ENCODE measurements at places on chromosomes 2 and 18. TPM values are rescaled to one million over a fixed set of nuclear protein-coding genes. Genes with fewer than 3 reads are reported as not detected.
A peak's percentile ranks its signal among the peaks of the same experiment; 100 is the strongest.

DNA sequence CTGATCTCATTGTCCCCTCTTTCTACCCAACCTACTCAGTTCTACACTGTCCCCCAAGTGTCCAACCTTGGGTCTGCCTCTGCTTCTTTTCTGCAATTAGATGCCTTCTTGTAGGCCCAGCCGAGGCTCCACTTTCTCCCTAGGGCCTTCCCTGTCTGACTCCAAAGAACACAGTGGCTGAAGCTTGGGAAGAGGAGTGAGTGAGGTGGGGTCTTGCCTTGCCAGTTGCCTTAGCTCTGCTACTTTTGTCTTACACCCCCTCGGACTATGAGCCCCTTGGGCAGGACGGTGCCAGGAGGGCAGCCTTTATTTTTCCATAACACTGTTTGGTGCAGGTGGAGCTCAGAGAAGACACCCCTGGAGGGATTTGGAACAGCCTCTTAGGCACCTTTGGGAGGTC lies 345.1 kb downstream of the CYP26B1 start:
- DNase-seq, result no peak

DNA sequence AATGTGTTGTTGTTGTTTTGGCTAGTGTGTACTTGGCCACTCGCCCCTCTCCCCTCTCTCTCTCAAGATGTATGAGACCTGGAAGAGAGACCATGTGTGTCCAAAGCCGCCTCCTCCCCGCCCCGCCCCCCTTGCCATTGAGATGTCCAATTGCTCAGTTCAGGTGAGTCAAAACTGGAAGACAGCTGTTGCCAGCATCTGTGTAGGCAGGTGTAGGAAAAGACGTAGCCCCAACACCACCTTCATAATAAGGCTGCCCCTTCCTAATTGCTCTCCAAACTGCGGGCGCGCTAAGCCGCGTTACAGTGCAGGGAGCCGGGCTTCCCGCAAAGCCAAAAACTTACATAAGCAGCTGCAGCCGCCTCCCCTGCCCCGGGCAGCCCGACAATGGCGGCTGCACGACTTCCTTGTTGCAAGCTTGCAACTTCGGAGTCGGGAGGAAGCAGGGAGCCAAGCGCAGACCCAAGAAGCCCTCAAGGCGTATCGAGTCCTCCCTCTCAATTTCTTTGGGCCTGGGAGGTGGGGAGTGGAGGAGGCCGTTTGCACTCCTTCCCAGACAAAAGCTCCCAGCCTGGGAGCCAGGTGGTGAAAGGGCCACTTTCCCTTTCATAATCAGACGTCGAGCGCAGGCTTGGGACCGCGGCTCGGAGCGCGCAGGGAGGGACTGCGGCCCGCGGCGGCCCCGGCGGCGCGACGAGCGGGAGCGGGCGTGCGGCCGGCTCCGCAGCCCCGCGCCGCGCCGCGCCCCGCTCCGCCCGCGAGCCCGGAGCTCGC lies 882 bp downstream of the ZBTB14 start:
- DNase-seq, result peak; percentile 30

- DNase-seq, result no peak
Measured at GRCh38 chr2:118114863-118115262, 26.6 kb downstream of the INSIG2 start.

- DNase-seq, result peak; percentile 20
Measured at GRCh38 chr2:216017365-216017764, 4.0 kb upstream of the MREG start.

DNA sequence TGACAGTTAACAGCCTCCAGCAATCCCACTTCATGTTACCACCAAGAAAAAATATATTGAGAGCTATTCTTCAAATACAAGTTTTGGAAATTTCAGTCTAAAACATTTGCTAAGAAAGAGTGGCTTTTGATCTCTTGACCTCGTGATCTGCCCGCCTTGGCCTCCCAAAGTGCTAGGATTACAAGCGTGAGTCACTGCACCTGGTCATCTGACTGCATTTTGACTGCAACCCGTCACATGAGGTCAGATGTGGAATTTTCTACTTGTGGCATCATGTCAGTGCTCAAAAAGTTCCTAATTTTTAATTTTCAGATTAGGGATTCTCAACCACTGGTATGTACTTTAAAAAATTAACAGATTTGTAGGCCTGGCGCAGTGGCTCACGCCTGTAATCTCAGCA lies 9.1 kb upstream of the CLK1 start:
- DNase-seq, result no peak

GRCh38 chr18:29154196-29154757 lies 977.3 kb upstream of the CDH2 start:
- peak; percentile 44 for DNase-seq

GRCh38 chr18:79491081-79491551 lies 95.4 kb downstream of the NFATC1 start:
- DNase-seq, result no peak

GRCh38 chr2:54063967-54064535 lies 51.4 kb upstream of the ACYP2 start:
- DNase-seq, result no peak

GRCh38 chr2:15846626-15847025 lies 93.7 kb upstream of the MYCN start:
- DNase-seq, result no peak

DNA sequence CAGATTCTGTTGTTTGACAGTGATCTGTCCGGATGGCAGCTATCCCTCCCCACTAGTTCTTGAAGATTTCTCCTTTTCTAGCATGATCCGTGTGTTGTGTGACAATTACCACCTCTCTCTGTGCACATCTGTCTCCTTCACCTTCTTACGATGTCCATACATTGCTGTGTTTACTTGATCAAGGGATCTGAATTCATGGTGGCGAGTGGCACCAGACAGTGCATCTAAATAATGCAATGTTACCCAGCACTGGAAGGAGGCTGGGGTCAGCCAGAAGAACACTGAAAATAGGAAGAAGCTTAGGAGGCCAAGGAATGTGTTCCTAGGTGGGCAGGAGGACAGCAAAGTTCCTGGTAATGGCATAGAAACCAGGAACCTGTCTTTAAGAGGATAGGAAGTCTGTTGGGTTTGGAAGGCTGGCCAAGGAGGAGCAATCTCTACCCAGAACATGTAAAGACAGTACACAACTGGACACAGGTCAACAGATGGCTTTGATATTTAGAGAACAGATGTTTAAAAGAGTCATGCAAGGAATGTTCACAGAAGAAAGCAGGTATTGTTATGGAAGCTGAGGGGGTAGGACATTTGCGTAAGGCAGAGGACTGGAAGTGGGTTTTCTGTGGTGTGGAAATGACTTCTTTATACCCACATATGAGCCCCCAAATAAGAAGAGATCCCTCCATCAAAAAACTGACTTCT lies 126.4 kb downstream of the HRH4 start:
- no peak for DNase-seq

- no peak for DNase-seq
Measured at GRCh38 chr2:73700661-73701447, 36.3 kb downstream of the TPRKB start.

DNA sequence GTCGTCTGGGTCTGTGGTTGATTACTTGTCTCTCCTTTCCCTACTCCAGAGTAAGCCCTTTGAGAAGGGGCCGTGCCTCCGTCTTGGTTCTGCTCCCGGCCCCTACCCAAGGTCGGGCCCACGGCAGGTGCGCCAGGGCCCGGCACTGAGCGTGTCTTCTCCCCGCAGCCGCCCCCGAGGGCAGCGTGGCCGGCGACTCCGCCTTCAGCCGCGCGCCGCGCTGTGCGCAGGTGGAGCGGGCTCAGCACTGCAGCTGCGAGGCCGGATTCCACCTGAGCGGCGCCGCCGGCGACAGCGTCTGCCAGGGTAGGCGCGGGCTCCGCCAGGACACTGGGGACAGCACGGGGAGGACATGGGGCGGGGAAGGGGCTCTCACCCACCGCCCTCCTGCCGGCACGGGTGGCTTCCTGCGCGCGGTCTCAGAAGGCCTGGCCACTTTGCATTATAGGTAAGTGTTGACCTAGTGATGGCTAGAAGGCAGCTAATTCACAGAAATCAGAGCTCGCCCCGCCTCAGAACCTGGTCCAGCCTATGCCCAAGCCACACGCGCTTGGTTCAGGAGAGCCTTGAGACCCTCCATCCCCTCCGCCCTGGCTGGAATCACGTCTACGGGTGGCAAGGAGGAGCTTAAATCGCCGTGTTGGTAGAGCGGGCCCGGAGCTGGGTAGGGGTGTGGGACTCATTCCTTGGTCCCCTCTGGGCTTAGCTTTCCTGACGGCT lies 43.5 kb downstream of the FBLN7 start:
- no peak for DNase-seq

DNA sequence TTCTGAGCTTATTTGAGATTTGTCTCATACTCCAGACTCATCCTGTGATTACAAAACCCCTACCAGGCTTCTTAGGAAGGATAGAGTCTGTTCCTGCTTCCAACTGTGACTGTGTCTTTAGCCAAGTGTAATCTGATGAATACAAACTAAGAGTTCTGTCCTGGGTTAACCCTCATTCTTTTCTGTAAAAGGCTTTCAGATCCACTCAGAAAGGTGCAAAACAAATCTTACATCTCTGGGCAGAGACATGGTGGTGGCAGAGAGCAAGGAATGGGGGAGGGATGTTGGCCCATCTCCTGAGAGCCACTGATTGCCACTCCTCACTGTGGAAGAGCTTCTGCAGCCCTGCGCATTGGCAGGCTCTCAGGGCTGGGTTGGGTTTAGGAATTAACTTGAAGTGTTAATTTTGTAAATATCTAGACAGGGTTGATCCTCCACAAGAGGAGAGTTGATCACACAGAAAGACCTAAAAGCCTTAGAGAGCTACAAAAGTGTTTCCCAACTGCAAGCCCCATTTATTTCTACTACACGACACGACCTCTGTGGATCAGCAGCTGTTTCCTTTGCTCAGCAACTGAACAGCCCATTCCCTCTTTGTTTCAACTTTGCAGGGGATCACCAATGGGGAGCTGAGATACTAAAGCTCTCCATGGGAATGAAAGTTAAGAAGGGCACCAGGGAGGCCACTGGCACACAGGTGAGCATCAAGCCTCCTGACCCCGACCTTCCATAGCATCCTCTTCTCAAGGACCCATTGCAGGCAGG lies 23.7 kb upstream of the SPTBN1 start:
- DNase-seq, result no peak

GRCh38 chr2:110883406-110883805 lies 151.0 kb downstream of the ACOXL start:
- DNase-seq, result peak; percentile 22

DNA sequence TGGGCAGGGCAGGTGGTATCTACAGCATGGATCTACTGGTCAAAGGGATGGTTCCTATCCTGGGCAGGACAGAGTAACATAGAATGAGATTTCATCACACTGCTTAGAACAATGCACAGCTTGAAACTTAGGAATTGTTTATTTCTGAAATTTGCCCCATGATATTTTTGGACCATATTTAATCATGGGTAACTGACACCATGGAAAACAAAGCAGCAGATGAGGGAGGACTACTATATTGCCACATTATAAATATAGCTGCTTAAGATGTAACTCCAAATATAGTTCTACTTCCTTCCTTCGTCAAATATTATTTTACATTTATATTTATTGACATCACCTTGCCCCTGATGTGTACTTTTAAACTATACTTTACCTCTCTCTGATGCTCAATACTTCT lies 254.7 kb downstream of the PTPRM start:
- DNase-seq, result no peak

- DNase-seq, result no peak
Measured at GRCh38 chr2:129192841-129193253, 786.6 kb upstream of the RAB6C start.

- no peak for DNase-seq
Measured at GRCh38 chr2:51220606-51221005, 188.7 kb upstream of the NRXN1 start.

- DNase-seq, result no peak
Measured at GRCh38 chr18:64083916-64084315, 65.0 kb downstream of the LINC00305 start.

GRCh38 chr18:60019463-60019840 lies 119.7 kb downstream of the PMAIP1 start:
- DNase-seq, result peak; percentile 78

DNA sequence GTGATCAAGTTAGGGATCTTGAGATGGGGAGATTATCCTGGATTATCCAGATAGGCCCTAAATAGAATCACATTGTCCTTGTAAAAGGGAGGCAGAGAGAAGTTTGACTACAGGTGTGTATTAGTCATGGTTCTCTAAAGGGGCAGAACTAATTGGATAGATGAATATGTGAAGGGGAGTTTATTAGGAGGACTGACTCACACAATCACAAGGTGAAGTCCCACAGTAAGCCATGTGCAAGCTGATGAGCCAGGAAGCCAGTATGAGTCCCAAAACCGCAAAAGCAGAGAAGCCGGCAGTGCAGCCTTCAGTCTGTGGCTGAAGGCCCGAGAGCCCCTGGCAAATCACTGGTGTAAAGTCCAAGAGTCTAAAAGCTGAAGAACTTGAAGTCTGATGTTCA lies 275.8 kb downstream of the KCNS3 start:
- peak; percentile 22 for DNase-seq

DNA sequence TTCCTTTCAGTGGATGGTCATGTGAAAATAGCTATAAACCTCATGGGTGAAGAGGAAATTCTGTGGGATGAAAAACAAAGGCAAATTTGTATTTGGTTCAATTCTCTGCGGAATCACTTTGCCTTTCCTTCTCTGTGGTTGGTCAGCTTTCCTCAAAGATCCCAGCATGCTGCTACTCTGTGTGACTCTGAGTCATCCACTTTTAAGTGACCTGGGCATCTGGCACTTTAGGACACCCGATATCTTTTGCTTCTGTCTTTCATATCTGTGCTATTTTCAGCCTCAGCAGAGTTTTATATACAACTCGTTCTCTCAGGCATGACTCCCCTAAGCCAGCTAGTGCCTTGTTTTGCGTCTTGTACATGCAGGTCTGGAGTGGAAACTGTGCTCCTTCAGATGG lies 217.0 kb upstream of the PIEZO2 start:
- no peak for DNase-seq

DNA sequence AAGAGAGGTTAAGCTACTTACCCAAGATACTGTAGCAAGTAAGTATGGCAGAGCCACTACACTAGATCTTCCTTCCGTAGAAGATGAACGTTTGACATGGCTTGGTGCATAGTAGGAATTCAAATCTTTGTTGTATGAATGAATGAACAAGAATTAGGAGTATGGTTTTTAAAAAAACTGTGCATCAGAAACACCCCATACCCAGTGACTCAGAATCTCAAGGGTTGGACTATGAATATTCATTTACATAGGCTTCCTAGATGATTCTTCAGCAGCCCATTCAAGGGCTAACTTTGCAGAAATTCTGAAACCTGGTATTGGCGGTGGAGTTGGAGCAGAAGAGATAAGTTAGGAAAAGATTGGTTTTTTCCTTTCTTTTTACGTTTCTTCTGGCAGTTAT lies 5.4 kb downstream of the ACTR3 start:
- DNase-seq, result no peak

DNAJC5G gene
- not detected for total RNA-seq

ZNF521 gene
- total RNA-seq, result 6.1 TPM

LRPPRC gene
- 65.0 TPM for total RNA-seq

BOLL gene
- total RNA-seq, result not detected

MYO1B gene
- total RNA-seq, result 254 TPM

CCDC74A gene
- total RNA-seq, result 5.6 TPM

SLC4A3 gene
- 12.3 TPM for total RNA-seq

BMP10 gene
- not detected for total RNA-seq

CYBRD1 gene
- total RNA-seq, result 141 TPM

PLGLB2 gene
- total RNA-seq, result 1.1 TPM

TDRD15 gene
- total RNA-seq, result not detected

LCT gene
- total RNA-seq, result not detected

RAMP1 gene
- 0.69 TPM for total RNA-seq

DYNAP gene
- not detected for total RNA-seq

STK11IP gene
- 17.9 TPM for total RNA-seq

ACVR2A gene
- total RNA-seq, result 5.7 TPM

CROCC2 gene
- not detected for total RNA-seq

MYL12A gene
- total RNA-seq, result 490 TPM

LYG2 gene
- total RNA-seq, result not detected

CHST10 gene
- 6.0 TPM for total RNA-seq

Data from HFFc6 (cell line).